ENCODE measurements at places on chromosomes 6 and 20. TPM values are rescaled to one million over a fixed set of nuclear protein-coding genes. Genes with fewer than 3 reads are reported as not detected.

DNA sequence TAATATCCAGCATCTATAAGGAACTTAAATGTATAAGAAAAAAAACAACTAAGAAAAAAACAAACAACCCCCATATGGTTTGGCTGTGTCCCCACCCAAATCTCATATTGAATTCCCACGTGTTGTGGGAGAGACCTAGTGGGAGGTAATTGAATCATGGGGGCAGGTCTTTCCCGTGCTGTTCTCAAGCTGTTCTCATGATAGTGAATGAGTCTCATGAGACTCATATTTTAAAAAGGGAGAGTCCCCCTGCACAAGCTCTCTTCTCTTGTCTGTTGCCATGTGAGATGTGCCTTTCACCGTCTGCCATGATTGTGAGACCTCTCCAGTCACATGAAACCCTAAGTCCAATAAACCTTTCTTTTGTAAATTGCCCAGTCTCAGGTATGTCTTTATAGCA, 105.7 kb upstream of the GJE1 start:
- DNase-seq, result no peak
- H3K27me3 ChIP-seq, result no peaks in the 10 kb centered on the region
- no peak overlapping the region for H3K27ac ChIP-seq
- no peak overlapping the region for H3K4me3 ChIP-seq

DNA sequence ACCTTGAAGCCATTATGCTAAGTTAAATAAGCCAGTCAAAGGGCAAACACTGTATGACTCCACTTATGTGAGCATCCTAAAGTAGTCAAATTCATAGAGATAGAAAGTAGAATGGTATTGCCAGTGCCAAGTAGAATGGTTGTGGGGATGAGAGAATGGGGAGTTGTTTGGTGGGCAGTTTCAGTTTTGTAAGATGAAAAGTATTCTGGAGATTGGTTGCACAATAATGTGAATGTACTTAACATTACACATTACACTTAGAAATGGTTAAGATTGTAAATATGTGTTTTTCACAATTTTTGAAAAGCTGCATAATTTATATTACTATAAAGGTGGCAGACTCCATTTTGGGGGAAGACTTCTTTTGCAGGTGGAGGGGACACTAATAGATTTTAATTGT, 51.3 kb upstream of the CARMIL1 start:
- H3K27me3 ChIP-seq, result peaks cover 5% of the 10 kb centered on the region
- no peaks in the 10 kb centered on the region for H3K4me1 ChIP-seq
- H3K4me3 ChIP-seq, result no peak overlapping the region
- H3K36me3 ChIP-seq, result no peaks in the 10 kb centered on the region
- H3K27ac ChIP-seq, result no peak overlapping the region
- no peak for DNase-seq

- peak overlapping the region; percentile 73 for H3K4me3 ChIP-seq
- peak overlapping the region; percentile 55 for H3K27ac ChIP-seq
- peaks cover 14% of the 10 kb centered on the region for H3K36me3 ChIP-seq
- no peak for DNase-seq
- peaks cover 87% of the 10 kb centered on the region for H3K4me1 ChIP-seq
- H3K27me3 ChIP-seq, result no peaks in the 10 kb centered on the region
Measured at GRCh38 chr6:139142262-139142661, 7.4 kb downstream of the HECA start.

DNA sequence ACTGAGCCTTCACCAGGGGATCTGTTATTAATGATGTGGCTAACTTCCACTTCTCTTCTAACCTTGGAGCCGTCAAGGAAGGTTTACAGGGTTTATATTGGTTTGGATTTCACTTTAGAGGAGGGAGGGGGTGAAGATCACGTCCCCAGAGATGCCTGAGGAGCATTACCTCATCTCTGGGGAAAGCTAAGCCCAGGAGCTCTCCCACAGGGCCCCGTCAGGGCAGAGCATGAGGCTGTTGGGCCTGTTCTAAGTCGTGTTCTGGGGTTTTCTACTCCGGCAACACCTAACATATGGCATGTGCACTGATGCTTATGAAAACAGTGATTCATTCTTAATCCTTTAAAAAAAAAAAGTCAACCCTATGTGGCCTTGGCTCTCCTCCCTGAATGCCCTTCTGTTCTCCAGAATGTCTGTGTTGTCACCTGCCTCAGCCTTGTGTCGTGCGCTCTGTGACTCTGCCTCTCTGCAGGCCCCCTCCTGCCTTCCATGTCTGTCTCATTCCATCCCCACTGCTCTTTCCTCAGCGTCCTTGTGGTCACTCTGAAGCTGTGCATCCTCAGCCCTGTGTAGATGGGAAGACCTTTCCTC, 97.4 kb upstream of the JARID2 start:
- DNase-seq, result no peak
- no peak overlapping the region for H3K4me3 ChIP-seq
- no peaks in the 10 kb centered on the region for H3K27me3 ChIP-seq

DNA sequence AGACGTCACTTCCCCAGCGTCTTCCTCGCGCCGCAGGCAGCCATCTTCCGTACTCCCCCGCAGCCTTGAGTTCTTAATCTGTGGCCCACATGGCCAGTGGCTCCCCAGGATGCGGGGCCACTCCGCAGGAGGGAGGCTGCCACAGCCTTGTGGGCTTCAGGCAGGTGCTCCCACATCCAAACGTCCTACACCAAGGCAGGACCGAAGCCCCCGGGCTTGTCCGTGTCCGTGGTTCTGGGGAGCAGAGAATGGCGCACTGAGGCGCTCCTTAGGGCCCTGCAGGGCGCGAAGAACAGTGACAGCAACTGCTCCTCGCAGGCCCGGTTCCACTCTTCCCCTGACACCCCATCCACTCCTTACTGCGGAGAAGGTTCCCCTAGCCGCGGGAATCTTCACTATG, 755.8 kb downstream of the PRIM2 start:
- H3K27ac ChIP-seq, result no peak overlapping the region
- no peak for DNase-seq

GRCh38 chr6:154491567-154492470, 18.7 kb downstream of the CNKSR3 start:
- no peak overlapping the region for H3K4me3 ChIP-seq
- H3K27ac ChIP-seq, result no peak overlapping the region
- H3K36me3 ChIP-seq, result no peaks in the 10 kb centered on the region
- no peak for DNase-seq
- H3K4me1 ChIP-seq, result no peaks in the 10 kb centered on the region
- no peaks in the 10 kb centered on the region for H3K27me3 ChIP-seq

GRCh38 chr6:116764961-116765841, at the start of gene FAM162B:
FAM162B (minus strand) TSS chr6:116765719; CDS start chr6:116765576, 143 bp downstream.
- H3K4me3 ChIP-seq, result no peak within 1 kb of the TSS
- peaks cover 11% of the 10 kb centered on the region for H3K4me1 ChIP-seq
- no peak for DNase-seq

DNA sequence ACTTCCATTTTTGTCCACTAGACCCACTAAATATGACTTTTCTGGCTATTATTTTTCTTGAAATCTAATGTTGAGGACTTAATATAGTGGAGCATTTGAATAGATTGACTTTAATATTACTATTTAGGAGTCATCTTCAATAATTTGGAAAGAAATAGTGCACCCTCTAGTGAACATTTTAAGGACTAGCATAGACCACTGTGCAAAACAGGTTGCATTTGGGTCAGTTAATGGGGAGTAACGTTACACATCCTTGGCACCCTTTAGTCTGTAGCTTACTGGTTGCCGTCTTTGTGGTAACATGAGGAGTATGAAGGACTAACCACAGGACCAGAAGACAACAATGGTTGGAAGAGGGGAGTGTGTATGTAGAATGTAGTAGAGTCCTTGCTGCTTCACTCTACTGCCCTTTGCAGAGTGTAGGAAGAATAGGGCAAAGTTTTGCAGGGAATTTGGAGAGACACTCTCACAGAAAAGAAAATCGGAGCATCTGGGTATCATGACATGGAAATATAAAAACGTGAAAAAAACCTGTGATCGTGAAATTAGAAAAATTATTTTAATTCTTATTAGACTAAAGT, 25.2 kb downstream of the RFPL4B start:
- H3K4me1 ChIP-seq, result no peaks in the 10 kb centered on the region
- no peak overlapping the region for H3K4me3 ChIP-seq
- no peak for DNase-seq
- H3K27me3 ChIP-seq, result no peaks in the 10 kb centered on the region
- no peak overlapping the region for H3K27ac ChIP-seq
- H3K36me3 ChIP-seq, result no peaks in the 10 kb centered on the region

- H3K4me3 ChIP-seq, result no peak overlapping the region
- H3K36me3 ChIP-seq, result no peaks in the 10 kb centered on the region
- DNase-seq, result no peak
Measured at GRCh38 chr6:95243053-95243452, 334.3 kb upstream of the MANEA start.

- no peak overlapping the region for H3K4me3 ChIP-seq
- no peak for DNase-seq
- no peaks in the 10 kb centered on the region for H3K4me1 ChIP-seq
- no peak overlapping the region for H3K27ac ChIP-seq
Measured at GRCh38 chr20:34493646-34494045, 22.6 kb upstream of the DYNLRB1 start.

GRCh38 chr20:42688576-42688975, 501.1 kb downstream of the PTPRT start:
- no peak overlapping the region for H3K27ac ChIP-seq
- no peaks in the 10 kb centered on the region for H3K36me3 ChIP-seq
- H3K27me3 ChIP-seq, result no peaks in the 10 kb centered on the region
- H3K4me1 ChIP-seq, result no peaks in the 10 kb centered on the region
- DNase-seq, result no peak

- H3K36me3 ChIP-seq, result no peaks in the 10 kb centered on the region
- no peak for DNase-seq
- H3K27me3 ChIP-seq, result no peaks in the 10 kb centered on the region
- no peak overlapping the region for H3K27ac ChIP-seq
- no peaks in the 10 kb centered on the region for H3K4me1 ChIP-seq
Measured at GRCh38 chr6:122717350-122717749, 62.2 kb upstream of the FABP7 start.

- no peak overlapping the region for H3K27ac ChIP-seq
- H3K27me3 ChIP-seq, result no peaks in the 10 kb centered on the region
- DNase-seq, result no peak
- no peaks in the 10 kb centered on the region for H3K4me1 ChIP-seq
- no peaks in the 10 kb centered on the region for H3K36me3 ChIP-seq
Measured at GRCh38 chr20:24491041-24491756, 21.8 kb downstream of the SYNDIG1 start.

GRCh38 chr6:235763-236360, 56.4 kb upstream of the DUSP22 start:
- peak; percentile 88 for DNase-seq
- H3K36me3 ChIP-seq, result no peaks in the 10 kb centered on the region
- peak overlapping the region; percentile 82 for H3K4me3 ChIP-seq
- H3K27ac ChIP-seq, result peak overlapping the region; percentile 66

DNA sequence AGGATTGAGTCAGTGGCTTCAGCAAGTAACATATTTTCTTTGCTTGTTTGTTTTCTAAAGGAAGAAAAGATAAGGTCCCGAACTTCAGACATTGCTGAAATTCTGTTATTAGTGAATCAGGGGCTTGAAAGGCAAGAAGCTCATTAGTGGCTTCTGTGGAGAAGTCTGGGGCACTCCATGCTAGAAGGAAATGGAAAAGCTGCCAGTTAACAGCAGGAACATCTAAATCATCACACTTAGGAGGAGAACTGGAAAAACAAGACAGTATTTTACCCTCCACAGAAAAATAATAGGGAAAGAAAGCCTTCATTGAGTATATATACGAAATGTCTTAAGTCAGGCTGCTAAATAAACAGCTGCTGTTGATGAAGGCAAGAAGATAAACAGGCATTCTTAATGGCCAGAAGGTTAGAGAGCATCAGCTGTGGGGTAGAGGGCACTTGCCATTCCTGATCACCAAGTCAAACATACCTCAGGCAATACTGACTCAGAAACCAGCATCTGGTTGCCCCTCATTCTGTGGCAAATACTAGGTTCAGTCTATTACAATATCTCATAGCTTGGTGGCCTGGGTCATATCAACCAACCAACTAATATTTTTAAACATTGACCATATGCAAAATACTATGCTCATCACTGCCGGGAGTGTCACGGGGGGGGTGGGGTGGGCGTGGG, 143.2 kb upstream of the TENT5A start:
- no peaks in the 10 kb centered on the region for H3K27me3 ChIP-seq
- no peak overlapping the region for H3K27ac ChIP-seq
- H3K36me3 ChIP-seq, result no peaks in the 10 kb centered on the region
- H3K4me1 ChIP-seq, result no peaks in the 10 kb centered on the region

GRCh38 chr6:5274231-5274630, 12.9 kb downstream of the FARS2 start:
- H3K4me1 ChIP-seq, result peaks cover 20% of the 10 kb centered on the region
- H3K27me3 ChIP-seq, result no peaks in the 10 kb centered on the region
- H3K27ac ChIP-seq, result no peak overlapping the region
- DNase-seq, result no peak
- H3K4me3 ChIP-seq, result peak overlapping the region; percentile 24

DNA sequence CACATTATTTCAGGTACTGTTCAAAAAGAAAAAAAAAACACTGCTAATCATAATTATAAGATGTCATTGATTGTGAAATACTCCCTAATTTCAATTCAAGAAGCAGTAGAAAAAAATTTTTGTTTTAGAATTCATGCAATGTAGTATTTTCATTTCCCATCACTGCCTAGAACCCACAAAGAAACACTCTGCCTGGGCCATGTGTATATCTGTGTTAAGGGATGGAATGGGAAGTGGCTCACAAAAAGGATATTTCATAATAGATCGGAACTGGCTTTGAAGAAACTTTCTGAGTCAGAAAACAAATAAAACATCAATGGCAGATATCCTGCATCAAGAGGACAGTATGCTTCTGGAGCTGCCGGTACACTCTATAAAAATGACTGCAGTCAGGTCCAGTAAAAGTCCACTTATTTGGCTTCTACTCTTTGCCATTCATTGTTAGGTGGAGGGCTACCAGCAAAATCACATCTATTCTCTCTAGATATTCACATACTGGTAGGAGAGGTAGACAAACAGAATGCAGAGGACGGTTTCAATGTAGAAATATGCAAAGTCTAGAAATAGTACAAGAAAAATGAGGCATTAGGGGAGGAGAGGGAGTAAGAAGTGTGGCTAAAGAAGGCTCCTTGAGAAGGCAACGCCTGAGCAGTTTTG, 135.0 kb upstream of the TNFAIP3 start:
- no peak overlapping the region for H3K4me3 ChIP-seq
- peaks cover 19% of the 10 kb centered on the region for H3K4me1 ChIP-seq
- H3K27me3 ChIP-seq, result no peaks in the 10 kb centered on the region
- H3K36me3 ChIP-seq, result no peaks in the 10 kb centered on the region
- no peak for DNase-seq
- H3K27ac ChIP-seq, result no peak overlapping the region

GRCh38 chr6:91886183-91886795, 1299.4 kb upstream of the MAP3K7 start:
- H3K27ac ChIP-seq, result no peak overlapping the region
- H3K4me1 ChIP-seq, result no peaks in the 10 kb centered on the region
- H3K36me3 ChIP-seq, result no peaks in the 10 kb centered on the region
- H3K4me3 ChIP-seq, result no peak overlapping the region
- no peaks in the 10 kb centered on the region for H3K27me3 ChIP-seq

DNAH8 gene
- 0.05 TPM for total RNA-seq

DNA sequence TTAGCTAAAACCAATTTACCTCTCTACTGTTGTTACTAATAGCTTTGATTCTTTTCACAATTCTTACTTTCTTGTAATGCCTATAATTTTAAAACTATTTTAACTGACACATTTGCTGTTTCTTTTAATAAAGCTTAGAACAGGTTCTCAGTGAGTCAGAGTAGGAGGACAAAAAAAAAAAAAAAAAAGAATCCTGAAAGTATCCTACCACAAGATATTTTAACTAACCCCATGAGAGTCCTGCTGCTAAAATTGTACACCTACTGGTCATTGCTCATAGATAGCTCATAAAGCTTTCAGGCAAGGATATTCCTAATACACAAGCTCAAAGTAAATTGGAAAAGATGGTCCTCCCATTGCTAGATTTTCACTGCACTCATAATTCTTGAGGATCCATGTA, 301.0 kb downstream of the CENPW start:
- no peaks in the 10 kb centered on the region for H3K36me3 ChIP-seq
- no peak for DNase-seq
